ENCODE measurements at places on chromosomes 12 and 14.

GRCh38 chr12:53210843-53211242 is 3.8 kb upstream of the ITGB7 start:
- no peak for DNase-seq

DNA sequence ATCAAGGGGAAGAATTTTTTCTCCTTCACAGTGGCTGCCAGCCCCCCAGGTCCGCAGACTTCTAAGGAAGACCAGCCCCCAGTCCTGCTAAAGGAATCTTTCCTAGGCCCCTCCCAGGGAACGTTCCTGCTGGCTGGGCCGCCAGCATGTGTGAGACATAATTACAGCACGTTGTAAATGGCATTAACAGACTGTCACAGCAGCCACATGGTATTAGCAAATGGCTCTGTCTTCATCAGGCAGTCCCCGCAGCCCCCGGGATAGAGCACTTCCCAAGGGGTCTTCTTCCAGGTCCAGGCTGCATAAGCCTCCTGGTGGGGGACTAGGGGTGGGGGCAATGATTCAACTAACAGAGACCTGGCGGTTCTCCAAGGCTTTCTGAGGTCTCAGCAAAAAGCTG is 34.9 kb upstream of the FAM222A start:
- DNase-seq: no peak

- DNase-seq: no peak
These were observed 413.8 kb upstream of the SOX5 start for GRCh38 chr12:24363177-24363754.

- no peak for DNase-seq
These were observed 268.7 kb downstream of the ZFP36L1 start for GRCh38 chr14:68523989-68524725.

DNA sequence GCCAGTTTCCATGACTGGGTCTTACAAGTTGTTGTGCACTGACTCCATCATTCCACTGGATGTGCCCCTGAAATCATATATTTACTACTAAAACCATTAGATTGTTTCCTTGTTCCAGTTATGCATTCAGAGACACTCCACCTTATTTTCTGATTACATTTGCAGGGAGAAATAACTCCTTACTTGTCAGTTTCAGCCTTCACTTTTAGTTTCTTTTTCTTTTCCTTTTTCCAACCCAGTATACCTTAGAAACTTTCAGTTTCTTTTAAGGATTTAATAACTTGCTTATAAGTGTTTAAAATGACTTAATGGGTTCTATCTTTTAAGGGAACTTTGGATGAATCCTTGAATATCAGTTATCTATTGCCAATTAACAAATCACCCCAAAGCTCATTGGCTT is 39.9 kb downstream of the MRPL42 start:
- DNase-seq: no peak

- DNase-seq: no peak
These were observed 596.1 kb downstream of the ETNK1 start for GRCh38 chr12:23221066-23221465.

GRCh38 chr12:109915171-109916040 is 15.3 kb downstream of the TCHP start:
- no peak for DNase-seq

Data from cortex of kidney (tissue), 1 donor.